NCI-H510A (cell line): ENCODE measurements at places on chromosomes 6 and 20.

GRCh38 chr6:32126880-32127279 is 1.2 kb downstream of the ATF6B start:
- no peak for DNase-seq

DNA sequence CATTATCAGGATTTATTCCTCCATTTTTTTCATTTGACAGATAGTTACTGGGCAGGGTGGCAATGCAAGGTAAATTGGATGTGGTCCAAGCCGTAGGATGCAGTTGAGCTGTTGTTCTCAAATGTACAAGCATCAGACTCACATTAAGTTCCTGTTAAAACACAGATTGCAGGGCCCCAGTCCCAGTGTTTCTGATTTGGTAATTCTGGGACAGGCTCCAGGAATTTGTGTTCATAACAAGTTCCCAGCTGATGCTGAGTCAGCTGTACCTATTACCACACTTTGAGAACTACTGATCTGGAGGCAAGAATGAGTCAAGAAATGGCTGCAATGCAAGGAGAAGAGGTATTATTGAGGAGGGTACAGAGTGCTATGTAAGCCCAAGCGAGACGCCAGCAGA is 11.7 kb downstream of the TMEM244 start:
- no peak for DNase-seq

- DNase-seq = no peak
Observed at GRCh38 chr6:40504274-40504673, 82.9 kb downstream of the LRFN2 start.

GRCh38 chr6:135334169-135334568 is 153.1 kb downstream of the MYB start:
- no peak for DNase-seq

DNA sequence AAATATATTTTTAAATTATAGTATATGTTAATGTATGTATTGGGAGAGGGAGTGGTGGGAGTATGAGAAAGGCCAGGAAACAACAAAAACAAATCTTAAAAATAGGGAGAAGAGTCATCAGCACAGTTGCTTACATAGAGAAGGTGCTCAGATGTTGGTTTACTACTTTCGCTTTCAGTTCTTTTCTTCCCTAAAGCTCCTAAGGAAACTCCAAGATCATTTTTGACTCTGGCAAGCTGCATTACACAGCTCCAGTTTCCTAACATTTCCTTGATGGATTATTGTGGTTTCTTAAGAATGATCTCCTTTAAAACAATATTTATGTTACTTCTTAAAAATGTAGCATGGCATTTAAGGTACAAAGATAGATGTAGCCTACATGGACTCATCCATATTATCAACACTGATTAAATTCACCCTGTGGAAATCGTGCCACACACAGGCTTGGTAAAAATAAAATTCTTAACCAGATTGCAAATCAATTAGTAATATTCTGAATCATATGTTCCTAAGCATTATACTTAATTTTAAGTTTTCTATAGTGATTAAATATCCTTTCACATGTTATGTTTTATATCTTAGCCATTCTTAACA is 118.0 kb upstream of the MAN1A1 start:
- no peak for DNase-seq

DNA sequence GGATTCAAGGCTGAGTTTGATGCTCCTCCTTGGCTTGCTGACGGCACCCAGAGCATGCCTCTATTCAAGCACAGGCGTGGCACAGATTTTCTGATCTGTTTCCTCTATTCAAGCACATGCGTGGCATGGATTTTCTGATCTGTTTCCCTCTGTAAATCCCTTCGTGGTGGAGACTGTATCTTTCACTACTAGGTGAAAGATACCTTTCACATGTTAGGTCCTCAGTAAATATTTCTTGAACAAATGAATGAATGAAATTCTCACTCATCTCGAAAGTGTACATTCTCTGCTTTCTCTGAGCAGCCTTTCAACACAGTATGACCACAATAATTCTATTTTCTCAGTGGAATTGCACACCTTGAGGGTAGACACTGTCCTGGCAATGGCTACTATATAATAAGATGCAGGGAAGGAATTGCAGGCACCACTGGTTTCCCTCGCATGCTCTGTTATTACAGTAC is 72.6 kb upstream of the F13A1 start:
- DNase-seq = no peak

- no peak for DNase-seq
Observed at GRCh38 chr20:2136275-2136674, 34.6 kb downstream of the STK35 start.

- no peak for DNase-seq
Observed at GRCh38 chr20:36008461-36009035, 40.2 kb downstream of the CNBD2 start.

- DNase-seq = no peak
Observed at GRCh38 chr6:88513471-88513870, 347.3 kb upstream of the CNR1 start.

GRCh38 chr20:34547844-34548613 is 10.5 kb upstream of the MAP1LC3A start:
- peak; percentile 43 for DNase-seq

DNA sequence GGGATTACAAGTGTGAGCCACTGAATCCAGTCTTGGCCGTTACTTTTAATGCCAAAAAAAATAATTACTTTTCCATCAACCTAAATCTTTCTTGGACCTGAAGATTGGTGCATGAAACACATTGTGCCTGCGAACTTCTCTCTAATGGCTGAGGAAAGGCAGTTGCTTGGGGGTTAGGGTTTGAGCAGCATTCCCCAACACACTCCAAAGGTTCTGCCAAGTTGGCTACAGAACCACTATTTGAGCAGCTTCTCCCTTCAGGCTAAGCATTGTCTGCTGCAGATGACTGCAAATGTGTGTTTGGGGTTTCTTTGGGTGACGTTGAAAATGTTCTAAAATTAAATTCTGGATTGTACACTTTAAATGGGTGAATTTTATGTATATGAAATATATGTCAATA is 6.3 kb upstream of the LBP start:
- DNase-seq = no peak

DNA sequence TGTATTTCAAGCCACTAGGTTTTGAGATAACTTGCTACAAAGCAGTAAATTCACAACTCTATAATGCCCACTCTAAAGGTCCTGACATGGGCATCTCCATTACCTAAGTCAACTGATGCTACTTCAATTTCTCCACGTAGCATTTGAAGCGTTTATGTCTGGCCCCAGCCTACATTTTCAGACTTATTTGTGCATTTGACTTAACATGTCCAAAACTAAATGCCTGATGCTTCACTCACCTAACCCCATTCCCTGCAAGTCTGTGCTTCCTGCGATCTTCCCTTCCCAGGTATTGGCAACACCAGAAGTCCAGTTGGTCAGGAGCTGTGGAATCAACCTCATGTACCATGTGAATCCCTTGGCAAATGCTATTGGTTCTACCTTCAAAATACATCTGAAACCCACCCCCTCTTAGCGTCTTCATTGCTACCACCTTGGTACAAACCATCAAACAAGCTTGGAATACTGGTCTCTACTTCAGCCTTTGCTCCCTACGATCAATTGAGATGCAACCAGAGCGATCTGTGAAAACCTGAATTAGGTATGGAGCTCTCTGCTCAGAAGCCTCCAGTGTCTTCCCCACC is 12.8 kb upstream of the ZNFX1 start:
- no peak for DNase-seq

GRCh38 chr6:158707120-158707820 is 57.4 kb downstream of the SYTL3 start:
- DNase-seq = no peak

- peak; percentile 58 for DNase-seq
Observed at GRCh38 chr6:7051780-7052442, 55.9 kb upstream of the RREB1 start.

GRCh38 chr20:50381771-50382593 is 128.2 kb upstream of the PTPN1 start:
- no peak for DNase-seq

DNA sequence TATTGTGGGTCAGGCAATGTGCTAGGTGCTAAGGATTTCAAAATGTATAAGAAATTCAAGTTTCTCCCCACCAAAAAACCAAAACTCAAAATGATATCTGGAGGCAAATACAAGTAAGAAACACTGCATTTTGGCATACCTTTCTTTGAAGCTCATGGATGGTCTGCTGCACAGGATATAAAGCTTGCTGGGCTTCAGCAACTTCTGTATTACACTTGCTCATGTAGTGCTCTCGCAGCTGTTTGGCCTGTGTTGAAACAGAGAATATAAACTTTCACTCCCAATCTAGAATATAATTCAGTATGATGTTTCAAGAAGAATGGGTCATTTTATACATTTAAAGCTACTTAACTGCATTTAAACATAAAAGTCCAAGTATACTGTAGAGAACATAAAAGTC is 39.6 kb downstream of the SHPRH start:
- DNase-seq = no peak

- DNase-seq = no peak
Observed at GRCh38 chr6:168905451-168906090, 348.1 kb downstream of the THBS2 start.

GRCh38 chr20:50720026-50720425 is 11.4 kb upstream of the PARD6B start:
- DNase-seq = no peak

- DNase-seq = no peak
Observed at GRCh38 chr6:158938220-158938619, 61.8 kb downstream of the RSPH3 start.

GRCh38 chr6:38436726-38437465 is 202.8 kb downstream of the BTBD9 start:
- no peak for DNase-seq

DNA sequence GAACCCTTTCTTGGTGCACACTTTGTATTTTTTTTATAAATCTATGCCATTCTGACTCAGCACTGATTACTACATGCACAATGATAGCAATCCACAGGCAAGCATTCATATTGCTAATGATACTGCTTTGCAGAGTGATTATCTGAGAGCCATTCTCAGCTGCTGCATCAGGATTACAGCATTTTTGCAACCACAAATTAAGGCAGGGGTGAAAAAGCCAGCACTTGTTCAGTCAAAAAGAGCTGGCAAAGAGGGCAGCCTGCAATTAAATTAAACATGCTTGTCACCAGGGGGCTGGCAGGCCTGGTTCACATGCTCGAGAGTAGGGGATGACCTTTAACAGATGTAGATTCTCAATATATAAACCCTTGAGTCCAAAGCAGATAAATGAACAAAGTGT is 40.7 kb upstream of the SLC17A4 start:
- DNase-seq = no peak

GRCh38 chr6:123564361-123564760 is 72.4 kb downstream of the TRDN start:
- no peak for DNase-seq

GRCh38 chr6:89221971-89222711 is 5.0 kb upstream of the GABRR1 start:
- no peak for DNase-seq

- no peak for DNase-seq
Observed at GRCh38 chr6:136067731-136068341, 182.3 kb downstream of the MTFR2 start.

DNA sequence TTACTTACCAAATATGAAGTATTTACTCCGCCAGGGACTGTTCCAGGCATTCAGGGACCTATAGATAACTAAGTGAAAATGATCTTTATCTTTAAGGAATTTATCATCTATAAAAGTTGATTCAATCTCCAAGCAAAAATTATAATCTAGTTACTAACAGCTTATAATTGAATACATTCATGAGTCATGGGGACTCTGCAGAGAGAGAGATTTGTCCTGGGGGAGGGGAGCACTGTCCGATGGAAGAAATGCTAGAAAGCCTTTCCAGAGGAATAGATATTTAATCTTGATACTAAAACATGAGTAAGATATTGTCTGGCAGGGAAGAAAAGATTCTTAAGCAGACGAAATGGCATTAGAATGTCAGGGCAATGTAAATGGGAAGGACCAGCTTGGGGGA is 139.3 kb downstream of the CD164 start:
- no peak for DNase-seq

DNA sequence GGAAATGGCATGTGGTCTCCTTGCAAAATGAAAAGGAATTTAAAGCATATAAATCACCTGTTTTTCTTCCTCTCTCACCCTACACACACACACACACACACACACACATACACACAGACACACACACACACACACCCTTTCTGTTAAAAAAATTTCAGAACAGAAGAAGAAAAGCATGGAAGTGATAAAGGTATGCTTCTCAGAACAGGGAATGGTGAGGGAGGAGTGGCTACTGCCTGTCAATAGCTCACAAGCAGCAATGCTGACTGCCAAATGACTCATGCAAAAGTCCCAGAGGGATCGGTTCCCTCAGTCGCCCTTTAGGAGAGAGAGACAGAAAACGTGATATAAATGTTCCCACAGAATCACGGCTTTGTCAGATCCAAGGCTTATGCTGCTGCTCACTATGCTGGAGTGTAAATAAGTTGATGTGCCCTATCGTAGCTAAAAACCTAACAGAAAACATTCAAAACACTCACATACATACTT is 102.6 kb downstream of the IBTK start:
- DNase-seq = no peak

DNA sequence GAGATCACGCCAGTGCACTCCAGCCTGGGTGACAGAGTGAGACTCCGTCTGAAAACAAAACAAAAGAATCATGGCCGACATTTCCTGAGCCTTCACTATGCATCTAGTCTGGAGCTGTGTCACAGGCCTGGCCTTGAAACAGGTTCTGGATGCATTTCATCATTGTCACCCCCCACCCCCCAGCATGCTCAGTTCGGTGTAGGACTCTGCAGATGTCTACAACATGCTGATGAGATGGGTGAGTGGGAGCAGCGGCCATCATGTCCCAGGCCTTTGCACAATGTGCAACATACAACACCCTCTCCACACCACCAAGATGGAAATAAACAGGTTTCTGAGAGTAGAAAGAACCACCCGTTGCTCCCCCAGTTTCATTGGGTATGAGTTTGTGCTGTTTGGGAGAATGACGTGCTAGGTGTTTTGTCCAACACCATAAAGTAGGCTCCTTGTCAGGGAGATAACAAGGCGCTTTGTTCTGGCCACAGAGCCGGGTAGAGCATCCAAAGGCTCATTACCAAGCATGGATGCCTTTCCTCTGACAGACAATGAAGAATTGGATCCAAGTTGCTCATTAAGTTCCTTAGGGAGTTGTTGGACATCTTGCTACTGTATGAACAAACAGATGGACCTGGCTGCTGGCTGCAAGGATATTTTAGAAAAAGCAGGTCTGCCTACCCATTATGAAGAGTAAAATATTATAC is 22.1 kb downstream of the SNHG17 start:
- no peak for DNase-seq

GRCh38 chr6:79868098-79868722 is 79.1 kb downstream of the ELOVL4 start:
- peak; percentile 4 for DNase-seq

DNA sequence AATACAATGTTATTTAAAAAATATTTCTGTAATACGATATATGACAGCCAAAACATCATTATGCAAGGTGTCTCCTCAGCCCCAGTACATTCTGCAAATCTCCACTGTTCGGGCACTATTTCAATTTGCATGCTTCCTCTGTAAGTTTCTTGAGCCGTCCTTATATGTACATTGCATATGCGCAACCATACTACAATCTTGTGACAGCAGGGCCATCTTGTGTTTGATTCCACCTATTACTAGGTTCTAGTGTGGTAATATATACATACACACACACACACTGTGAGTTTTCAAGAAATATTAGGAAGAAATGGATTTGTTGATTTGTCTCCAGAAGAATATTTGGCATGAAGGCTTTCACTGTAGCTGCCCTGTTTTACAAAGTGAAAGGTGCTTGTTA is 9.8 kb downstream of the LYRM4 start:
- no peak for DNase-seq

GRCh38 chr6:17565399-17565798 is 34.7 kb upstream of the FAM8A1 start:
- DNase-seq = no peak
